NCI-H345 (cell line): ENCODE measurements at places on chromosomes 6 and 20.

DNA sequence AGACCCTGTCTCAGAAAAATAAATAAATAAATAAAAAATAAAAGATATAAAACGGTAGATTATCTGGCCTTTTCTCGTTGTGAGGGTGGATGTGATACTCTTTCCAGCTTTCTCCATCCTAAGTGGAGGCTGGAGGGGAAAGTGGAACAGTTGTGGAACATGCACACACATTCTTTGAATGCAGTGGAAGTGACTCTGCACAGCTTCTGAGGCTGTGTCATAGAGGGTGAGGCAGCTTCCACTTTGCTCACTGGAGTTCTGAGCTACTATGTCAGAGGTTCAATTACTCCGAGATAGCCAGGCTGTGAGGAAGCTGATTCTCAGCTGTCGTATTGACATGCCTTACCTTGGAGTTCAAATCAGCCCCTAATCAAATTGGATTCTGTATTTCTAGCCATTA is 82.2 kb downstream of the CHMP4B start:
- DNase-seq = no peak

DNA sequence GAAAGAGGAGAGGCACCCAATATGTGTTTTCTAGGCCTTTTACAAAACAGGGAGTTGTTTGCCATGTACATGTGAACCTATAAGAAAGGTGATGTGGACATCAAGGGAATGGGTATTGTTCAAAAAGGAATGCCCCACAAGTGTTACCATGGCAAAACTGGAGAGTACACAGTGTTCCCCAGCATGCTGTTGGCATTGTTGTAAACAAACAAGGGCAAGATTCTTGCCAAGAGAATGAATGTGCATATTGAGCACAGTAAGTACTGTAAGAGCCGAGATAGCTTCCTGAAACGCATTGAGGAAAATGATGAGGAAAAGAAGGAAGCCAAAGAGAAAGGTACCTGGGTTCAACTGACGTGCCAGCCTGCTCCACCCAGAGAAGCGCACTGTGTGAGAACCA is 13.1 kb downstream of the QRSL1 start:
- DNase-seq = no peak

- no peak for DNase-seq
These were observed 70.2 kb downstream of the LYRM4 start for GRCh38 chr6:5190507-5190906.

DNA sequence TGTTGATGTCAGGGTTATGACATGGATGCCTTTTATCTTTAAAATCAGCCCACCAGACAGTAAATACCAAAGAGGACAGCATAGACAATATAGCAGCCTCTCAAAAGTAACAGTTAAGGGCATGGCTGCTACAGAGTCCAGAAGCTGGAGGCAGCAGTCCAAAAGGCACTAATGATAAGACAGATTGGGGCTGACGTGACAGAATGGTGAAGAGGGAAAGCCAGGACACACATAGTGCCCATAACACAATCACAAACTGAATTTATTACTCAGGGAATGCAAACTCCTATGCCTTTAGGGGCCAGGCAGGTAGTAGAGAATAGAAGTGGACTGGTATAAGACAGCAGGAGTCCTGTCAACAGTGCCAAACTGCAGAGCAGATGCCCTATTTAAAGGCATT is 40.7 kb downstream of the TP53INP2 start:
- no peak for DNase-seq

DNA sequence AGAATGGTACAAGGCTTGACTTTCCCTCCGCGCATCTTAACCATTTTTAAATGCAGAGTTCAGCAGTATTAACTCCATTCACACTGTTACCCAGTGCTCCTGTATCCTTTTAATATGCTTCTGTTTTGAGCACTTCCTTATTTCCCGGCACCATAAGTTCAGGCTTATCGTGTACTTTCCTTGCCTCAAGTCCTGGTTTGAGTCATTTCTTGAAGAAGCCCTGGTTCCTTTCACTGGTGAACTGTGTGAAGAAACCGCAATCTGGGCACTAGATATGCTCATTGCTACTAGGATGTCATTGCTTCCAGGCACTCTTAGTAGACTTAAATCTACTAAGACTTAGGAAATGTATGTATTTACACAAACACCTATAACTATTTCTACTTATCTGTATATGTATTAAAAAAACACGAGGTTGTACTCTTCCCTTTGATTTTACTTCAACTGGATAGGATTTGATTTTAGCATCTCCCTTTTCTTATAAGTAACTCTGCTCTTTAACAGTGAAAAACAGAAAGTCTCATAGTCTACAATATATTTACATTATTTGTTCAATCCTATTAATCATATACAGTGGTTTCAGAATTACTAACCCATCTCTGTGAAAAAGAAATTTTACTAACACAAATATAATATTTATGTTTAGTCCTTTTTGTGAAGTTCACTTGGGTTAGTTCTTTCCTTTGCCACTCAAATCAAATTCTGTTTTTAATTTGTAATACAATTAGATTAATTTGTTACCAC is 135.5 kb downstream of the CDKAL1 start:
- no peak for DNase-seq

DNA sequence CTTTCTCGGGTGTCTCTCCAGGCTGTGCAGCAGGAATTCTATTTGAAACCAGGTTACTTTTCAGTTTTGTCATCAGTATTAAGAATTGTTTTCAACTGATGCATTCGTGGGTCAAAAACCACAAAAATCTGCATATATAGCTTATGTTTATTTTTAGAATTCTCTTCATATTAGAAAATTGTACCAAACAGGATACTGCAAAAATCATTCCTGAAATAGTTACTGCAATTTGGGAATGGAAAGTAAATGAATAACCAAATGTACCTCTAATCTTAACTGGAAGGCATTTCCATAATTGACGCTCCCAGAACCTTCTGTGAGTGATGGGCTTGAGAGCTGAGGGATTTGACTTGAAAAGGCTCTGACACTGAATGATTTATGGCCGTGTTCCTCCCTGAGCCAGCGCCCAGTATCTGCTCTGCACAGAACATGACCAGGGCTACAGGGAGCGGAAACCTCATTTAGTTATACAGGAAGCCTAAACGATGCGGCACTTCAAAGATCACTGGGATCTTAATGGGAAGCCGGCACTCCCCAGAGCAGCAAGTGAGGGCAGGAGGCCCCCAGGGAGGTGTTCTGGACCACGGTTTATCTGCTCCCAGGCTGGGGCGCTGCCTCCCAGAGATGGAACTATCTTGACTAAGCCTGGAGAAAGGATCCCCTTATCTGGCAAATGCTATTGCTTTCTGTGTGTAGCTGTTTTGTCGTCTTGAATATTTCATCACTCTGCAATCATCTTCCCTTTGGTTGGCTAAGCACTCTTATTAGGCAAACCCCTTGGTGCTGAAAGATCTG is 446.0 kb downstream of the QKI start:
- no peak for DNase-seq

DNA sequence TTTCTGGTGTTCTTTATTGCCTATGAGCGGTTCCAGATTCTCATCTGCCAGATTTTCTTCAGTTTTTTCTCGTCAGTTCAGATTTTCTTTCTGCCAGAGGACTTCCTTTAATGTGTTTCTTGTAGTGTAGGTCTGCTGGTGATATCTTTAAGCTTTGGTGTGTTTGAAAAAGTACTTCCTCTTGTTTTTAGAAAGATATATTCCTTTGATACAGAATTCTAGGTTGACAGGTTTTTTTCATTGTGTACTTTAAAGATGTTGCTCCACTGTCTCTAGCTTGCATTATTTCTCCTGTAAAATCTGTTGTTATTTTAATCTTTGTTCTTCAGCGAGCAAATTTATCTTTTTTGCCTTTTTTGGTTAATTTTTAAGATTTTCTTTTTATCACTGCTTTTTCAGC is 36.9 kb downstream of the ASXL1 start:
- no peak for DNase-seq

DNA sequence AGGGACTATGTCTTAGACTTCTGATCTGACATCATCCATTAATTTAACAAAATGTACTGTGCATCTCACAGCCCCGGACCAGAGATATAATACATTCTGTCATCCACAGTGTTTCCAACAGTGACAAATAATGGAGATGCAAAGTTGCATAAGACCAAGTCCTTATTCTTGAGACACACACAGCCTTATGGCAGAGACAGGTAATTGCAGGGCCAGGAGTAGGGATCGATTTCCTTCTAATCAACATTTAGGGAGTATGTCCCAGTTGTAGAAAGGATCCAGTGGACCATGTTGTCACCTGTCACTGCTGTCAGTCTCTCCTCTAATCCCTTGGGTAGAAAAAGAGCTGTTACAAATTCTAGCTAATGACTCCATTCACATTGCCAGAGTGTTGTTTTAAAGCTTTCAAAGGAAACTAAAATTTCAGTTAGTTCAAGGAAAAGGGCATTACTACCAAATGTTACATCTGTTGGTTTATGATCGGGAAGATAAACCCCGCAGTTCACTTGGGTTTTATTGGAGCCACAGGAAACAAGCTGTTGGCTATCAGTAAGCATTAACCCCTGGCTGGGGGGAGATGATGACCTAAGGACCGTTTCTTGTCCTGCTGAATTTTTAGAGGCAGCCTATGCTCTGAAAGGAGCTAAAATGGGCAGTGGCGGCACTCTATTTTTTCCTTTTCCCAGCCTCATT is 111.4 kb upstream of the ATXN1 start:
- no peak for DNase-seq

DNA sequence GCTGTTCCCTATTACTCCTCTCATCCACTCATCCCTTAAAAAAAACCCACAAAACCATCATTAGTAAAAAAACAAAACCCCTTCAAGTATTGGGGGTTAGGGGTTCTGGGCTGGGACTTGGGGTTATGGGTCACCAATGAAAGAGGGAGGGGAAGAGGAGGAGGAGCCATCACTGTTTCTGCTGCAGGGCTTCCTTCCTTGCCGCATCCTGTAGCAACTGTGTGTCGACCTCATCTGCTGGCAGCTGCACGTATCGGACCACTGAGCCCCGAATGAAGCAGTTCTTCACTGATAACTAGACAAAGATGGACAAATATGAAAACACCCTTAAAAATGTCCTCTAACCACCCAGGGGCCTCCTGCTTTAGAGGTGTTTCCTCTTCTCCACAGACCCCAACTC is 2.0 kb upstream of the VARS1 start:
- no peak for DNase-seq

DNA sequence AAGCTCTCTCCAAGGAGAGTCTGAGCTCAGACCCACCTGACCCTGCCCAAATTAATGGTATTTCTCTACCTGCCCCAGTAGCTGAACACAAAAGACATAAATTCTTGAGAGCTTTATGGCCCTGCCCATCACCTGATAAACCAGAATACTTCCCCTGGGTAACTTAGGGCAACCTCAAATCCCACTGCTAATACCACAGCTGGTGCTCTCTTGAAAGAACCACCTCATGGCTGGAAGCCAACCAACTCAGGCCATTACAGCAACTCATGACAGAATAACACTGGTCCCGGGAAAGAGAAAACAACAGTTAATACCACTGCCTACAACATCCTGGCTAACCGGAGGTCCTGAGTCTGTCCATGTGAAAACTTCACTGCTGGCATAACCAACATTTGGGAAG is 328.6 kb downstream of the NKAIN2 start:
- DNase-seq = no peak

DNA sequence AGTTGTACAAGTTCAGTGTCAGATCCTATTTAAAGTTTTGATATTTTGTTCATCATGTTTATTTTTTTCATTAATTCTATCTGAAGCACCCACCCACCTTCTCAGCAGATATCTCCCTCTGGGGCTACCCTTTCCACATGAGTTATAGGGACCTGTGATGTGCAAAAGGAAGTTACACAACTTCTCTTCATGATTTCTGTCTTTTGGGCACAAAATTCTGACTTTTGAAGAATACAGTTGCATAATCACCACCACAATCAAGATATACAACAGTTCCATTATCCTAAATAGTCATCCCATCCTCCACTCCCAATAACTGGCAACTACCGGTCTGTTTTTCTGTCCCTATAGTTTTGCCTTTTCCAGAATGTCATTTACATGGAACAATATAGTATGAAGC is 13.8 kb upstream of the FUCA2 start:
- no peak for DNase-seq

DNA sequence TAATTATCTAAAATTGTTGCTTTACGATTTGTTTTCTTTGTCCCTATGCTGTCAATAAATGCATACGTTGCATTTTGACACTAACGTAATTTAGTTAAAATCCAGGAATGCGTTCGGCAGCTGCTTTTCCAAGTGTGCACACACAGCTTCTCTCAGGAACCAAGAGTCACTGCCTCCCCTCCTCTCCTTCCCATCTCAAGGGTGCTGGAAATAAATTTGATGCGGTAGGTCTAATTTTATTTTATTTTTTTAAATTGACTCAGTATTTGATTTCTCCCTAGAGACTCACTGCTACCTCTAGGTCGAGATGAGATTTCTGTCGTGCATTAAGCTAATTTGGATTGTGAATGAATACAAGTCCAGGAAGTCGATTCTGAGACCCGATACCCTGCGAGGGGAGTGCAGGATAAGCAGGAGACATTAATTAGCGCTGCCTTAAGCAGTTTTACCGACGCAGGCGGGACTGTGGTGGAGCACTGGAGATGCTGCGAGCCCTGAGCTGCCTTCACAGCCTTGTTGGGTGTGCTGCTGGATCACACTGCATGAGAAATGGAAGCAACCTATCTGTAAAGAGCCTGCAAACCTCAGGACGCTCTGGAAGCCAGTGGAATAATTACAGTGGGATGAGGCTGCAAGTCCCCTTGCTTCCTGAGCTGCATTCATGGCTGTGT is 381.2 kb downstream of the C6orf118 start:
- no peak for DNase-seq

- peak; percentile 25 for DNase-seq
These were observed 64.9 kb upstream of the BHLHE23 start for GRCh38 chr20:63071541-63072181.

- no peak for DNase-seq
These were observed 4.9 kb upstream of the UBE2J1 start for GRCh38 chr6:89357390-89357789.

DNA sequence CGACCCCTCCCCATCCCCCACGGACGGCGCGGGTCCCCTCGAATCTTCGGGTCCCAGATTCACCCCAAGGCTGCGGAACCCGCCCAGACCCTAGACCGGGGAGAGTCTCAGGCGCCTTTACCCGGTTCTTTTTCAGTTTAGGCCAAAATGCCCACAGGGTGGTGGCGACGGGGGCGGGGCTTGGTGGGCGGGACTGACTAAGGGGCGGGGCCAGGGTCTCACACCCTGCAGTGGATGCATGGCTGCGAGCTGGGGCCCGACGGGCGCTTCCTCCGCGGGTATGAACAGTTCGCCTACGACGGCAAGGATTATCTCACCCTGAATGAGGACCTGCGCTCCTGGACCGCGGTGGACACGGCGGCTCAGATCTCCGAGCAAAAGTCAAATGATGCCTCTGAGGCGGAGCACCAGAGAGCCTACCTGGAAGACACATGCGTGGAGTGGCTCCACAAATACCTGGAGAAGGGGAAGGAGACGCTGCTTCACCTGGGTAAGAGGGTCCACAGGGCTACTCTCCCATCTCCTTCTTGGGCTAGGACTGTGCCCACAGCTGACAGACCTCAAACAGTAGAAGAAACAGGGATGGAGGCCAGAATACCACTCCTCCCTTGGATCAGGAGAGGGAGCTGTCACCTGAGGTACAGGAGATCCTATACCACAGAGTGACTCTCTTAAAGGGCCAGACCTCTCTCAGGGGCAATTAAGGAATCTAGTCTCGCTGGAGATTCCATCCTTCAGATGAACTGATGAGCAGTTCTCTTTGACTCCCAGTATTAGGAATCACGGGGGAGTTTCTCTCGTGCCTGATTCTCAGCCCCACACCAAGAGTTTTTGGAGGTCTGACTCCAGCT is 942 bp downstream of the HLA-E start:
- DNase-seq = no peak
